ENCODE measurements at places on chromosomes 11 and 22. TPM values are rescaled to one million over a fixed set of nuclear protein-coding genes. Genes with fewer than 3 reads are reported as not detected.

GRCh38 chr11:122979103-122979814 is 2.4 kb downstream of the BSX start:
- DNase-seq = no peak
- no peak overlapping the region for H3K4me3 ChIP-seq
- no peak overlapping the region for H3K27ac ChIP-seq
- H3K4me1 ChIP-seq = peaks cover 28% of the 10 kb centered on the region

- peaks cover 23% of the 10 kb centered on the region for H3K4me1 ChIP-seq
- no peak overlapping the region for H3K27ac ChIP-seq
- H3K4me3 ChIP-seq = peak overlapping the region; percentile 52
- DNase-seq = no peak
Observed at GRCh38 chr22:50548921-50549790, 3.5 kb downstream of the KLHDC7B start.

DNA sequence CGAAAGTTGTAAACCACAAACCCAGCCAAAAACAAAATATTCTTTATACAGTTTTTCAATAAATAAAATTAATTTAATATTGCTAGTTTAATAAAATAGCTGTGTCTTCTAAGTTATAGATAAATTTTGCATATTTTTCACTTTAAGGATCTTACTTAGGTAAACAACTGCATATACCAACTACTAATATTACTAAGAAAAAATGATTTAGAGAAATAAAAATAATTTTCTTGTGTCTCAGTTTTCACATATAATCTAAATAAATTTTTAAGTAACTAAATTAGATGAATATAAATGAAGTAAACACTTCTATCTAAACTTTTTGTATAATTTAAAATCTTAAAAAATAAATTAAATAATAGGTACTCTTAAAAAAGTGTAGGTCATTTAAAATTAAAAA is 67.1 kb upstream of the TOP3B start:
- no peaks in the 10 kb centered on the region for H3K4me1 ChIP-seq
- peaks cover 41% of the 10 kb centered on the region for H3K27me3 ChIP-seq
- H3K4me3 ChIP-seq = no peak overlapping the region
- no peak for DNase-seq

GRCh38 chr11:35415487-35415886 is 3.9 kb downstream of the SLC1A2 start:
- peaks cover 23% of the 10 kb centered on the region for H3K4me1 ChIP-seq
- no peak for DNase-seq
- no peak overlapping the region for H3K27ac ChIP-seq
- H3K27me3 ChIP-seq = peaks cover 69% of the 10 kb centered on the region
- H3K4me3 ChIP-seq = no peak overlapping the region

- H3K27ac ChIP-seq = no peak overlapping the region
- no peaks in the 10 kb centered on the region for H3K4me1 ChIP-seq
- no peak overlapping the region for H3K4me3 ChIP-seq
- DNase-seq = no peak
- no peaks in the 10 kb centered on the region for H3K36me3 ChIP-seq
Observed at GRCh38 chr11:12653729-12654128, 20.5 kb upstream of the TEAD1 start.

Gene GPR83
- total RNA-seq = 0.25 TPM

Gene YIF1A
- 45.6 TPM for total RNA-seq

DNA sequence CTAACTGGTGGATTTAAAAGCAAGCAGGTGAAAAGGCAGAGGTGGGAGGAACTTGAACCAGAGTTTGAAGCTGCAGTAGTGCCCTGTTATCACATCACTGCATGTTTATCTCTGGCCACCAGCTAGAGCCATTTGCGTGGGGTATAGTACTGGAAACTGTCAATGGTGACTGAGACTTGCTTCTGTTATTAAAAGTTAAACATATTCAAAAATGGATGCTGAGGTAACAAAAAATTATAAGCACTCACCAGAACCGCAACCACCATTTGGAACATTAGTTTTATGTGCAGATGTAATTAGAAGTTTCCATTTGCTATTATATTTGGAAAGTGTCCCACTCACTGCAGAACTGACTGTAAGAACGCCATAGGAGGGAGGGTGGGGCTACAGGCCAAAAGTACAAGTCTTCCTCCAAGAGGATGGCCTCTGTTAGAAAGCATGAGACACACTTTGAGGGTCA is 1.2 kb upstream of the CD59 start:
- peak overlapping the region; percentile 95 for H3K27ac ChIP-seq
- DNase-seq = no peak
- H3K27me3 ChIP-seq = no peaks in the 10 kb centered on the region
- H3K4me3 ChIP-seq = peak overlapping the region; percentile 78
- peaks cover 53% of the 10 kb centered on the region for H3K4me1 ChIP-seq

DNA sequence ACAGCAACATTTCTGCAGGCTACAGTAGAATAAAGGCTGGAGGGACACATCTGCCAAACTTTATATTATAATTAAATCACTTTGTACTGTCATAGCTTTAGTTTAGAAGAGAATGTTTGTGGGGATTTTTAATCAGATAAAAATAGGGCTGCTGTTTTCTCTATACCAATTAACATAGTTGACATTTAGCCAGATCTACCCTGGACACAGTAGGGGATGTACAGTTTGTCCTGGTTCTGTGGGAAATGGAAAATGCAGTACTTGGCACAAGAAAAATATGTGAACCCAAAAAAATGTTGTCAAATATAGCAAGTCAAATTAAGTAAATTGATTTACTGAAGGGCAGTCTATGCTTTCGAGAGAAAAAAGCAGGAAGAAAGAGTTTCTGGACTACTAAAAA is 20.8 kb upstream of the PICALM start:
- no peak overlapping the region for H3K4me3 ChIP-seq
- H3K27me3 ChIP-seq = no peaks in the 10 kb centered on the region
- no peak for DNase-seq
- peak overlapping the region; percentile 49 for H3K27ac ChIP-seq

DNA sequence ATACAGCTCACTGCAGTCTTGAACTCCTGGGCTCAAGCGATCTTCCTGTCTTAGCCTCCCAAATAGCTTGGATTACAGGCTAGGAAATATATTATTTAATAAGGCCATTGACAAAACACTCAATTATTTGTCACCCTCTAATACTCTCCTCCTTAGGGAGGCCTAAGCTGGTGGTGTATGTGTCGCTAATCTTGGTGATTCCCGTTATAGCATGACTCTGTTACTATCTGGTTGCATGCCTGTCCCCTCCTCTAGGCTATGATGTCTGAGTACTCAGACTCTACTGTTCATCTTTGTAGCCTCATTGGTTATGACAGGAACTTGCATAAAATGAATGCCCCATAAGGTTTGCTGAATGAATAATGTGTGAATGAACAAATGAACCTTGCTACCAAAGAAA is 87.6 kb downstream of the USP35 start:
- H3K36me3 ChIP-seq = peaks cover 36% of the 10 kb centered on the region
- no peaks in the 10 kb centered on the region for H3K27me3 ChIP-seq
- H3K4me1 ChIP-seq = peaks cover 25% of the 10 kb centered on the region
- H3K4me3 ChIP-seq = no peak overlapping the region
- no peak overlapping the region for H3K27ac ChIP-seq

- peak overlapping the region; percentile 70 for H3K27ac ChIP-seq
- H3K4me3 ChIP-seq = peak overlapping the region; percentile 72
- H3K4me1 ChIP-seq = peaks cover 20% of the 10 kb centered on the region
- peaks cover 13% of the 10 kb centered on the region for H3K36me3 ChIP-seq
- DNase-seq = peak; percentile 26
Observed at GRCh38 chr11:118565051-118565450, 680 bp downstream of the IFT46 start.

GRCh38 chr11:34683396-34683795 is 62.5 kb downstream of the EHF start:
- H3K4me1 ChIP-seq = no peaks in the 10 kb centered on the region
- H3K36me3 ChIP-seq = no peaks in the 10 kb centered on the region
- no peak overlapping the region for H3K27ac ChIP-seq
- DNase-seq = no peak
- H3K27me3 ChIP-seq = no peaks in the 10 kb centered on the region
- no peak overlapping the region for H3K4me3 ChIP-seq

Gene ASCL3
- not detected for total RNA-seq

DNA sequence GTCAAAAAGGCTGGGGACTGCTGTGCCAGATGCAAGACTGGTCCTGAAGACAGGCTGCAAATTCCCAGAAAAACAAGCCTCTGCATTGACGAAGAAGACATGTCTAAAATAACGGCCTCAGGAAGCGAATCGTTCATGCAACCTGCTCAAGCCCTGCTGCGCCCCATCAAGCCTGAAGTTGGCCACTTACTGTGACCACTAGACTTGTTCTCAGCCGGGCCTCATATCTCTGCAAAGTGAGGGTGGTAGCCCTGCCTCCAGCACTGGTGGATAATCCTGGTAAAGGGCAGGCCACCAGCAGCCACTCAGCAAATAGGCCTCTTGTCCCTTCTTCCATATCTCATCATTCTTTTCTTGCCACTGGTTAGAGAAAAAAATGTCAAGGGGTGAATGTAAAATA is 11.8 kb downstream of the LTO1 start:
- H3K4me1 ChIP-seq = peaks cover 6% of the 10 kb centered on the region
- no peak for DNase-seq
- no peak overlapping the region for H3K27ac ChIP-seq
- no peaks in the 10 kb centered on the region for H3K27me3 ChIP-seq
- no peak overlapping the region for H3K4me3 ChIP-seq
- H3K36me3 ChIP-seq = peaks cover 59% of the 10 kb centered on the region

DNA sequence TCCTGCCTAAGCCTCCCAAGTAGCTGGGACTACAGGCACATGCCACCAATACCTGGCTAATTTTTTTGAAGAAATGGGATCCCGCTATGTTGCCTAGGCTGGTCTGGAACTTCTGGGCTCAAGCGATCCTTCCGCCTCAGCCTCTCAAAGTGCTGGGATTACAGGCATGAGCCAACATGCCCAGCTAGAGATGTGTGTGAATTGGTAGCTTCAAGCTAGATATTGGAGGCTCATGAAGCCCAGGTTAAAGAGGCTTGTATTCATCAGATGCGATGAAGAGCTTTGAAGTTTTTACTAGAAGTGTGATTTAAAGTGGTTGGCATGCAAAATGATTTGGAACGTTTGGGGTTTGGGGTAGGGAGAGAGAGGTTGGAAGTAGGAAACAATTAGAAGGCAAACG is 19.6 kb downstream of the NF2 start:
- H3K27me3 ChIP-seq = no peaks in the 10 kb centered on the region
- peaks cover 68% of the 10 kb centered on the region for H3K4me1 ChIP-seq
- H3K36me3 ChIP-seq = no peaks in the 10 kb centered on the region

Gene RASSF10
- 0.25 TPM for total RNA-seq

DNA sequence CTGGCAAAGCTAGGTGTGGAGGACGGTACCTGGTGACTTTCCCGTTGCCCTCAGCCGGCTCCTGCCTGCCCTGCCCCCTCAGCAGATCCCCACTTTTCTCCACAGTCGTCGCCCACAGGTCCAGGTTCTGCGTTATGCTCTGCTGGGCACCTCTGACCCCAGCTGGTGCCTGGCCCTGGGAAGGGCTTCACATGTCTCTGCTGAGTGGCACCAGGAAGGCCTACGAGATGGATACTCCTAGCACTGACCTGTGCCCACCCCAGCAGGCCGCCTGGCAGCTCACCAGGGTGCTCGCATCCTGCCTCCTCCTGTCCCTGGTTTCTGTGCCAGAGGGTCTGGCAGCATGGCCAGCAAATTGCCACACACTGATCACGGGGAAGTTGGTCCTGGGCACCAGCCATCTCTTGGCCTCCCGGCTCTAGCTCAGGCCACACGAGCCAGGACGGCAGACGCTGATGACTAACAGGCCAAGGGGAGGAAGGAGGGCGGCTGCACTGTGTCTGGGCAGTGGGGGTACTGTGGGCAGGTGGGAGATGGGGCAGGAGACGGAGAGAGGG is 13.8 kb downstream of the CARS1 start:
- peaks cover 38% of the 10 kb centered on the region for H3K36me3 ChIP-seq
- H3K27me3 ChIP-seq = no peaks in the 10 kb centered on the region
- peak overlapping the region; percentile 80 for H3K27ac ChIP-seq
- peaks cover 40% of the 10 kb centered on the region for H3K4me1 ChIP-seq

Gene NAALADL1
- total RNA-seq = 4.8 TPM

DNA sequence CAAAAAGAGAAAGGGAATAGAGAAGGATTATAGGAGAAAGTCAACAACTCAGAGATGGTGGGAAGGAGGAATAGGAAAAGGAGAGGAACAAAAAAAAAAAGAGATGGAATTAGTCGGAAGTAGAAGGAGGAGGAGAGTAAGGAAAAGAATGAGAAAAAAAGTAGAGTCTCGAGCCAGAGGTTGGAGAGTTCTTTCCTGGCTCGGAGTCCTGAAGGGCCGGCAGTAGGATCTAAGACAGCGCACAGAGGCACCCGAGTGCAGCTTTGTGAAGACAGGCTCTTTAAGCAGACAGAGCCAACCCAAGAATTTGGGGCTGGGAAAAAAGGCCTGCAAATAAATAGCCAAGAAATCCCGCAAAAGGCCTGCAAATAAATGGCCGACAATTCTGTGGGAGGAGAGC is 170.4 kb upstream of the CCDC90B start:
- no peak overlapping the region for H3K4me3 ChIP-seq
- no peaks in the 10 kb centered on the region for H3K36me3 ChIP-seq
- no peak for DNase-seq
- H3K27me3 ChIP-seq = no peaks in the 10 kb centered on the region
- no peak overlapping the region for H3K27ac ChIP-seq
- no peaks in the 10 kb centered on the region for H3K4me1 ChIP-seq

GRCh38 chr22:24427500-24428164 is at the start of gene ADORA2A:
Gene ADORA2A (plus strand): TSS chr22:24427599. CDS start chr22:24433405, 5,806 bp downstream.
- peak within 1 kb of the TSS; percentile 87 for H3K27ac ChIP-seq
- H3K27me3 ChIP-seq = no peaks in the 10 kb centered on the region
- H3K36me3 ChIP-seq = no peaks in the 10 kb centered on the region
- DNase-seq = no peak

DNA sequence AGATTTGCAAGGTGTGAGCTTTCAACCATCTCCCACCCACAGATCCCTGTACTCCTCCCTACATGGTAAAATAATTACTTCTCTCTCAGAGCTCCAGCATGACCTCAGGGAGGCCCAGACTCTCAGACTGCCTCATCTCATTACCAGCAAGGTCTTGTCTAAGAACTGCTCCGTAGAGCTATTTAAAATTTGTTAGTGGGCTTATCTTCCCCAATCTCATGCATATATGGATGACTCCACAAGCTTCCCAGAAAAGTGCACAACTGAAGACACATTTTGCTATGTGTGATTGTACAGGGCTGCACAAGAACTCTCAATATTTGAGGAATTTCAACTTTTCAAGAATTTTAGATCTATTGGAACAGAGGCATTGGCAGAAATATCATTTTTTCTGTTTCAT is 230.3 kb downstream of the CSNK2A3 start:
- no peak for DNase-seq
- H3K27me3 ChIP-seq = no peaks in the 10 kb centered on the region
- H3K27ac ChIP-seq = no peak overlapping the region
- H3K4me3 ChIP-seq = no peak overlapping the region

- H3K4me1 ChIP-seq = no peaks in the 10 kb centered on the region
- DNase-seq = no peak
- no peaks in the 10 kb centered on the region for H3K36me3 ChIP-seq
- H3K4me3 ChIP-seq = no peak overlapping the region
Observed at GRCh38 chr11:116506263-116506825, 266.4 kb downstream of the BUD13 start.

- no peaks in the 10 kb centered on the region for H3K36me3 ChIP-seq
- DNase-seq = peak; percentile 18
- peaks cover 69% of the 10 kb centered on the region for H3K4me1 ChIP-seq
- peak overlapping the region; percentile 78 for H3K4me3 ChIP-seq
- peak overlapping the region; percentile 93 for H3K27ac ChIP-seq
- H3K27me3 ChIP-seq = no peaks in the 10 kb centered on the region
Observed at GRCh38 chr22:40176921-40177737, 596 bp upstream of the TNRC6B start.

Gene KLHDC7B
- total RNA-seq = not detected

GRCh38 chr11:109514313-109515018 is 92.5 kb downstream of the C11orf87 start:
- H3K4me1 ChIP-seq = no peaks in the 10 kb centered on the region
- H3K27ac ChIP-seq = no peak overlapping the region
- no peaks in the 10 kb centered on the region for H3K36me3 ChIP-seq
